ENCODE measurements at places on chromosomes 6 and 20.

GRCh38 chr20:31835977-31836852, 9.2 kb downstream of the FOXS1 start:
- DNase-seq, result peak; percentile 72

DNA sequence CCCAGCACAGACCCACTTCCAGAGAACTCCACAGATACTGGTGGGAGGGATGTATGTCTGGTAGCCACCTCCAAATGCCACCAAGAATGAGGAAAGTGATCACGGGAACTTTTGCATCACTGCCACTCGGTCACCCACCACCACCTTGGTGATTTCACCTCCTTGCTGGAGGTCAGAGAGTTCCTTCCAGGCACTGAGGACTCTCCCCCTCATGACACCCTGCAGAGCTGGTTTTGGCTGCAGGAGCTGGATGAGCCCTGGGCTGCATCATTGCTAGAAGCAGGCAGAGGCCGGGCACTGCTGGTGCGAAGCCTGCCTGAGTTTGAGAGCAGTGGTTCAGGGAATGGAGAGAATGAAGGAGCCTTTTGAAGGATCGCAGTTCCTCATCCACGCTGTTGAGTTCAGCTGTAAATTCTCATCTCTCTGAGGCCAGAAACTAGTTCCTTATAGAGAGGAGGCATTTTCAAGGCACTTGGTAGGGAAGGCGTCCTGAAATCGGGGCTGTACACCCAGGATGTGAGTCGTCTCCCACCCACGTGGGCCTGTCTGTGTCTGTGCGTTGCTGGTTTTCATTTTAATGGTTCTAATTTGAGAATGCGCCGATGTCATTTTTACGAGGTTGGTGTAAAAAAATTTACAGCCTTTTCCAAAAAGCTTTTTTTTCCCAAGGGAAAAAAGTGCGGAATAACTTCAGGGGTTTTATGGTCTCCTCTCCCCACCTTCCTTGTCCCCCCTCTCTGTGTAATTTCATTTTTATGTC, 25.0 kb downstream of the FOXP4 start:
- peak; percentile 65 for DNase-seq

- no peak for DNase-seq
Observed at GRCh38 chr6:84910906-84911607, 146.7 kb upstream of the TBX18 start.

DNA sequence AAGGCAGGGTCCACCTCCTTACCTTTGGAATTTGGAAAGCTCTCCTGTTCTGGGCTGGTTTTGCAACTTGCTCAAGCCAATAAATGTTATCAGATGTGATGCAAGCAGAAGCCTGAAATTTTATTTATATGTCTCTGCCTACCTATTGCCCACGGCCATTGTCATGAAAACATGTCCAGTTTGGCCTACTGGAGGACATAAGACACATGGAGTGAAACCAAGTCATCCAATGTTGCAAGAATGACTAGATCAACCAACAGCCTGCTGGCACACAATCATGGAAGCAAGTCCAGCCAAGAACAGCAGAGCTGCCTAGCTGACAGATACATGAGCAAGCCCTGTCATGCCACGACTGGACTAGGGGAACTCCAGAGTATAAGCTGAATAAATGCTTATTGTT, 56.7 kb upstream of the IRAK1BP1 start:
- no peak for DNase-seq

DNA sequence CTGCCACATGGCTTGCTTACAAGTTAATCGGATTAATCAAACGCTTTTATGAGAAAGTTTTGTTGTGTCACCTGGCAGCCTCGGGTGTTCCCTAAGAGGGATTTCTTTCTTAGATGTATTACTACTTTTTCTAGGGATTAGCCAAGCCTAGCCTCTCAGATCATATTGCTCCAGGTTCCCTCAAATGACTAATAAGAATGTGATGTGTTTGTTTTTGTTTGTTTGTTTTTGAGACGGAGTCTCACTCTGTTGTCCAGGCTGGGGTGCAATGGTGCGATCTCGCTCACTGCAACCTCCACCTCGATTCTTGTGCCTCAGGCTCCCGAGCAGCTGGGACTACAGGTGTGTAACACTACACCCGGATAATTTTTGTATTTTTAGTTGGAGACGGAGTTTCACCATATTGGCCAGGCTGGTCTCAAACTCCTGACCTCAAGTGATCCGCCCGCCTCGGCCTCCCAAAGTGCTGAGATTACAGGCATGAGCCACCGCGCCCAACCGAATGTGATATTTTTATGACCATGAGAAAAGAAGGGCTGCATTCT, 977 bp downstream of the HMGN4 start:
- DNase-seq, result peak; percentile 13

- peak; percentile 69 for DNase-seq
Observed at GRCh38 chr6:45677381-45678284, 299.9 kb upstream of the SUPT3H start.

DNA sequence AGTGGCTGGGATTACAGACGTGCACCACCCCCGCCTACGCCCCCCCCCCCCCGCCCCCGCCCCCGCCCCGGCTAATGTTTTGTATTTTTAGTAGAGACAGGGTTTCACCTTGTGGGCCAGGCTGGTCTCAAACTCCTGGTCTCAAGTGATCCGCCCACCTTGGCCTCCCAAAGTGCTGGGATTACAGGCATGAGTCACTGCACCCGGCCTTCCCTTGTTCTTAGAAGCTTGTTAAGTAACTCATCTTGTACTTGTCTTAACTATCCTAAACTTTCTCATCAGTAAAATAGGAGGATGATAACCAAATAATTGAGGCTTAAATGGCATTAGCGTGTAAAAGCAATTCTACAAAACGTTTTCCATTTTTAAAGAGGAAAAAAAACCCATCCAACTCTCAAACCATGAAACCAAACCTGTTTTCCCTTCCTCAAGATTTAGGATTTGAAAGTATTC, 4.2 kb downstream of the CDYL start:
- no peak for DNase-seq

DNA sequence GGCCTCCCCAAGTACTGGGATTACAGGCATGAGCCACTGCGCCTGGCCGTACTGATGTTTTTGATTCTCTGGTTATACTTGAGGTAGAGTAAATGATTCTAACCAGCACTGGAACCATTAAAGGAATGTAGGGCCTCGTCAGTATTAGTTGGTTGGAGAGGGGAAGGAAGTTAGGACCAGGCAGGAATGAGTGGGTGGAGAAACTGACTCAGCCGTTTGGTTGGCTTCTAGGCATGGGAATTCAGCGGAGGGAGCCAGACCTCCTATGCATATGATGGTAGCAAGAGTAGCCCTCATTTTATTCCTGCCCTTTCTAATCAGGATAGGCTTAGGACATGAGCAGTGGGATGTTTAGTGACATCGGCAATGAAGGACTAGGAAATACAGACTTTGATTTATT, 19.0 kb upstream of the SERINC3 start:
- peak; percentile 72 for DNase-seq

DNA sequence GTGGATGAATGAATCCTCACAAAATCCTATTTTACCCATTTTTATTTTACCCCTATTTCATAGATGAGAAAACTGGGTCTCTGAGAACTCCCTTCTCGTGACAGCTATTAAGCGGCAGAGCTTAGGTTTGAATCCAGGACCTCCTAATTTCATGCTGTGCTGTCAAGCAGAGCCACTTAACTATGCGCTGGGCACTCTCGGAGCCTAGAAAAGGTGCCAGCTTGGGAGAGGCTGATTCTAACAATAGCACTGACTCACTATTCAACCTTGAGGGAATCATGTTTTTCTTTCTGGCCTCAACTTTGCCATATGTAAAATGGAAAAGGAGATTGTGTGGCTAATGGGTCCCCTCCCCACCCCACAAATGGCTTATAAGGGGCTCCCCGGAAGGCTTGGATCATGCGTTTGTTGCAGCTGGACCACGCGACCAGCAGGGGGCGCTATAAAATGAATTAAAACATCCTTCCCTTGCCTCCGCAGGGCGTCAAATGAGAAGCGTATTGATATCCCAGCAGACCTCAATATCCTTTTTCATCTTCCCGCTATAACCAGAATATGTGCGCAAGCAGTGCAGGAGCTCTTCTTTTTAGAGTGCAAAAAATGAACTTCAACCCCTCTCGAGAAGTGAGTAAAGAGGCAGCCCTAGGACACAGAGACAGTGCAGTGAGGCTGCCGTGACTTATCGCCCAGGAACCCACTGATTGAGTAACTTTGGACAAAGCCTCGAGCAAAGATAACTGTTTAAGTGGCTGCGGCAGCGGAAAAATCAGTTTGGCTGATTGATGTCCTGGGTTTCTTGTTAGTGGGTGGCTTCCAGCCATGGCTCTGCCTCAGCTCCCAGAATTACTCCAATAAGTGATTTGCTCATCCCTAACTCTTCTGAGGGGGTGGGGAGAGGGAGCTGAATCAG, 12.8 kb upstream of the PDYN start:
- DNase-seq, result peak; percentile 56

- DNase-seq, result no peak
Observed at GRCh38 chr6:151647976-151648639, 154.3 kb downstream of the CCDC170 start.

DNA sequence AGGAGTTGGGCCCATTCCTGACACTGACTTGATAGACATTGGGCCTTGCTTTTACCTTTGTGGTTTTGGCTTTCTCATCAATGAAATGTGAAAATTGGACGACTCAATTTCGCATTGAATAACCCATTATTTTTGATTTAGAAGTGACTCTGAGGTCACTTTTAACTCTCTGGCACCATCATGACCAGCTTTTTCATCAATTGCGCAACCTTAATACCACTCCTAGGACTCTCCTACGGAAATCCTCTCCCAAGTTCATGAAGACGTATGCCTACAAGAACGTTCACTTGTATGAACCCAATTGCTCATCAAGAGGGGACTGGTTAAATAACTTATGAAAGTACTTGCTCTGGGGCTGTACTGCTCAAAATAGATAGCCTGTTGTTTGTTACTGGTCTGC, 86.7 kb upstream of the CHD6 start:
- no peak for DNase-seq

DNA sequence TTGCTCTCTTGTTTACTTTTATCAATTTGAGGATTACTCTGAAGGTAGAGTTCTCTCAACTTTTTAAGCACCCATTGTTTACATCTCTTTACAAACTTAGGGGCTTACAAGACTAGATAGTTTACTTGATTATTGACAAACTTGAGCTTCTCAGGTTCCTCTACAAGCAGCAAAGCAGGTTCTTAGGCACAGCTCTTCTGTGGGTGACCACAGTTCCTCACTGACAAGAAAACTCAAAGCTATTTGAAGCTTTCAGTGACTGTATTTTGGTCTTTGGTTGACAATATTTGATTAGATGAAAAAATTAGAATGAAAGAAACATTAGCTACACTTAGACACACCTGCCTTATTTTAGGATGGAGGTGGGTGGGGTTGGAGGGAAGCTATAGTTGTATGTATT, 327.3 kb upstream of the RUNX2 start:
- DNase-seq, result no peak

- DNase-seq, result no peak
Observed at GRCh38 chr20:38217791-38218565, 42.6 kb downstream of the KIAA1755 start.

- DNase-seq, result peak; percentile 39
Observed at GRCh38 chr6:55528624-55529023, 50.4 kb downstream of the HMGCLL1 start.

DNA sequence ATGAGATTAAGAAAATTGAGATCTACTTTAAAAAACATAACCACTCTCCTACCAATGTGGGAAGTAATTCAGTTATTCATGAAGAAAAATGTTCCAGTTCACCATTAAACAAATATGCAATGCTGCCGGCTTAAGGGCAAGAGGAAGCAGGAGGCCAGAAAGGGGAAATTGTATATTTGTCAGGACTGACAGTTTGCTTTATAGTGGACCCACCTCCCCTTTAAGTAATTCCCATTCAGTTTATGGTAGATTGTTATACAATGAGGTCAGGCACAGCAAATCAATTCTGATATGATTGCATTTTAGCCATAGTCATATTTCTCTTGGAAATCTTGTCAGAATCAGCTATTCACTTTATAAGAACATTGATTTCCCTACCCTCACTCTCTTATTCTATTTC, 547.8 kb downstream of the FRK start:
- DNase-seq, result no peak

DNA sequence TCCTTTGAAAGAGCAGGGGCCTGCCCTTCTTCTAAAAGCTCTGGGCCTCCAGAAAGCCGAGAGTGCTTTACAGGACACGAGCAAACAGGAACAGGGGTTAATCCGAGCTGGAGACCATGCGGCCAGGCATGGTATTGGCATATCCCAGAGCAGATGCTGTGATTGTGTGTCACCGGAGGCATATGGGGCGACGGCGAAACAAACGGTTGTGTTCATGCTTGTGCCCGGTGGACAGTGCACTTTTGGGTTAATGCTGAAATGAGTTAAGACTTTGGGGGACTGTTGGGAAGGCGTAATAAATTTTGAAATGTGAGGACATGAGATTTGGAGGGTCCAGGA, 1088.7 kb upstream of the DEFB115 start:
- DNase-seq, result peak; percentile 2

GRCh38 chr6:3748208-3749066, 3.1 kb downstream of the PXDC1 start:
- DNase-seq, result peak; percentile 79

DNA sequence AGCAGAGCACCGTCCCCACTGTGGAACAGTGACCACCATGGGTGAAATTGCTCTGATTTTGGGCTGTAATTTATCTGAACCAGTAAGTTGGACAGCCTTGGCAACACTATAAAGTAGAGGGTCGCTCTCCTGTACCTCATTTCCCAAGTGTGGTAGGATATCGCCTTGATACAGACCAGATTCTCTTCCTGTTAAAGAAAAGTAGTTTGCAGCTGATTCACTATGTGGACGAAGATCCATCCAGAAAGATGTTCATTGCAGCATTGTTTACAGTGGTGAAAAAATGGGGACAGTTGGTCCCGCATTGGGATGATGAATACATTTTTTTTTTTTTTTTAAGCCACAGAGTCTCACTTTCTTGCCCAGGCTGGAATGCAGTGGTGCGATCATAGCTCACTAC, 74.3 kb downstream of the SLX4IP start:
- no peak for DNase-seq

- DNase-seq, result no peak
Observed at GRCh38 chr6:137412562-137412961, 81.6 kb downstream of the OLIG3 start.

DNA sequence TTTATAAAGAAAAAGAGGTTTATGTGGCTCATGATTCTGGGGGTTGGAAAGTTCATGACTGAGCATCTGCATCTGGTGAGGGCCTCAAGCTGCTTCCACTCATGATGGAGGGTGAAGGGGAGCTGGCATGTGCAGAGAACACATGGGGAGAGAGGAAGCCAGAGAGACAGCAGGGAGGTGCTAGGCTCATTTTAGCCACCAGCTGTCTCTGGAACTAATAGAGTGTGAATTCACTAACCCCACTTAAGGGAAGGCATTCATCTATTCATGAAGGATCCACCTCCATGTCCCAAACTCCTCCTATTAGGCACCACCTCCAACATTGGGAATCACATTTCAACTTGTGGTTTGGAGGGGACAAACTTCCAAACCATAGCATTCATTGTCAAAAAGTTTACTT, 137.3 kb upstream of the PMEPA1 start:
- DNase-seq, result no peak

GRCh38 chr6:11260249-11261038, 28.0 kb upstream of the NEDD9 start:
- no peak for DNase-seq

Measured in suppressor macrophage (primary cell).